ENCODE measurements at places on chromosomes 4 and X.

- no peak for DNase-seq
Observed at GRCh38 chrX:86171366-86171765, 23.1 kb downstream of the DACH2 start.

DNA sequence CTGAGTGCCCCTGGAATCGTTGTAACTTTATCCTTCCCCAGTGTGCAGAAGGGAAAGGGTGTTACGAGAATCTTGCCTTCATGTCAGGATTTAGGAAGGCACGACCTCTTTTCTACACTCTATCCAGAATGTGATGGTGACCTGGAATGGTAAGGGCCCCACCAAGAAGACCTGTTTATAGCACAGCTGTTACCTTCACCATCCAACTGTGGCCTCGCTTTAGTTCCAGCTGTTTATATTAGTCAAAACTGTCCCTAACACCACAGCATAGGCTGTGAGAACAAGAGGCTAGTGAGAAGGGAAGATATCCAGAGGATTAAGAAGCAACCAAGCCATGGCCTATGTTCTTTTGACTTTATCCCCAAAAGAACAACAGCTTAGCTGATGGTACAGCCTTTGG, 28.0 kb downstream of the ARX start:
- no peak for DNase-seq

- no peak for DNase-seq
Observed at GRCh38 chr4:85826060-85826678, 351.2 kb downstream of the ARHGAP24 start.

- DNase-seq = no peak
Observed at GRCh38 chr4:121684561-121684960, 12.2 kb downstream of the ANXA5 start.

GRCh38 chrX:71216485-71216884, 6.5 kb upstream of the GJB1 start:
- DNase-seq = no peak

DNA sequence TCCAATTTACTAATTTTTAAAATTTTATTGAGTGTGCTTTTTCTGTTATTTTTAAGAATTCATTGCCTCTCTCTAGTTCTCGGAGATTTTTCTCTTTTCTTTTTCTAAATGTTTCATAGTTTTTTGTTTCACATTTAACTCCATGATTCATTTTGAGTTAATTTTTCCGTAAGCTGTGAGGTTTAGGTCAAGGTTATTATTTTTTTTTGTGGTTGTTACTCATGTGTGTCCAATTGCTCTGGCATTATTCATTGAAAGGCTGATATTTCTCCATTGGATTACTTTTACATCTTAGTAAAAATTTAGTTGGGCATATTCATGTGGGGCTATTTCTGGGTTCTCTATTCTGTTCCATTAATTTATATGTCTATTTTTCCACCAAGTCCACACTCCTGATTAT, 220.8 kb downstream of the MID1IP1 start:
- DNase-seq = no peak

DNA sequence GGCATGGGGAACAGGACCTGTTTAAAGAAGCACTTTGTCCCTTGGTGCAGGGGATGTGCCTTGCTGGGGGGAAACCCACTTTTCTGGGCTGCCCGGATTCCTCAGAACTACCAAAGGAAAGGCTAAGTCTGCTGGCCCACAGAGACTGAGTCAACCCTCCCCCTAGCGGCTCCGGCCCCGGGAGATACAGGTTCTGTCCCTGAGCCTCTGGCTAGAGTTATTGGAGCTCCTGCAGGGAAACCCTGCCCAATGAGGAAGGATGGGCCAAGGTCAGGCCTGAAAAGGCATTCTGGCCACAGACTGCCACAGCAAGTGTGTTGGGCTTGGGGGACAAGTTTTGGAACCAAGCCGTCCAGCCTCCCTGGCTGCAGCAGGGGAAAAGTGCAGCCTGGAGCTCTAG, 490.9 kb upstream of the ACTRT1 start:
- no peak for DNase-seq

DNA sequence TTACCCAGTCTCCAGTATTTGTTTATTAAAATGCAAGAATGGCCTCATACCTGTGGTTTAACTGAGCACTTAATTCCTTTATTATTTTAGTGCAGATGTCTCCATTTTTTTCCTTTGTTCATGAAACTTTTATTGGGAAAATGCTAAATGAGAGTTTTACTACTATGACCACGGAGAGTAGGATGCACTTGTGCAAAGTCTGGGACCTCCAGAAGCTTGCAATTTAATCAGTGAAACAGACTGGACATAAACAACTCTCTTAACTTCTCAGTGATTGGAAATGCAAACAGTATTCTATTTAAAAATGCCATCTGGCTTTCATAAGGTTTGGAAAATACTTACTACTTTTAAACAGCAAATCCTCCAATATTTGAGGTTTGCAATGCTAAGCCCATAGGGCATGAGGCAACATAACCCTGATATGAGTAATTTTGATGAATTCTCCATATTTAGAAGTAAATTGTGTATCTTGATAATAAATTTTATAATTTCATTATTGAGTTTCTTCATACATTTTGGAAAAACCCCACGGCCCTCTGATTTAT, 718.7 kb upstream of the MAGEB2 start:
- no peak for DNase-seq

DNA sequence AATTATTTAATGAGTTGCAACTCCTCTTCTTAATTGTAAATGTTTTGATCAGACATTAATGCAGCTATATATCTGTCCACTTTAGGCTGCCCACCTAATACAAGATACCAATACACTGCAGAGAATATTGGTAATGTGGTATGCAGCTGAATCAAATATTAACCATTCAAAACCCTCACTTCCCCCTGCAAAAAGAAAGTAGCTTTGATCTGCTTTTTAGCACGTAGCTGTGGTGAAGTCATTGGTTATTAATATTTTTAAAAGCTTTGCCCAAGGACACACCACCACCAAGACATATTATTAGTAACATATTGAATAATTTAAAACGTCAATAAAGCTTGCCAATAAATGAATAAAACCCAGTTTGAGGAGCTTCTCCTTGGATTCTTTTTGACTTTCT, 28.6 kb upstream of the CYP2U1 start:
- no peak for DNase-seq

DNA sequence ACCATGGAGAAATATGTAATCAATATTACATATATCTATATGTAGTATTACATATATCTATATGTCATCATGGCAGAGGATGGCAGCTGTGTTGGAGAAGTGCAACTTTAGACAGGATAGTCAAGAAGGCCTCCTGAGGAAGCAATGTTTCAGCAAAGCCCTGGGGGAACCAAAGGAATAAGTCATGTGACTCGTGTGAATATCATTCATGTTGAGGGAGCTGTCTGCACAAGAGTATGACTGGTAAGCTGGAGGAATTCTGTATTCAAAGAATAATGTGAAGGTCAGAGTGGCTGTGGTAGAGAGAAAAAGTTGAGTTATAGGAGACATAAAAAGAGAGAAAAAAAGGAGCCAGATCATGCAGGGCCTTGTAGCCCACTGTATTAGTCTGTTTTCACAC, 92.9 kb upstream of the EDNRA start:
- no peak for DNase-seq

DNA sequence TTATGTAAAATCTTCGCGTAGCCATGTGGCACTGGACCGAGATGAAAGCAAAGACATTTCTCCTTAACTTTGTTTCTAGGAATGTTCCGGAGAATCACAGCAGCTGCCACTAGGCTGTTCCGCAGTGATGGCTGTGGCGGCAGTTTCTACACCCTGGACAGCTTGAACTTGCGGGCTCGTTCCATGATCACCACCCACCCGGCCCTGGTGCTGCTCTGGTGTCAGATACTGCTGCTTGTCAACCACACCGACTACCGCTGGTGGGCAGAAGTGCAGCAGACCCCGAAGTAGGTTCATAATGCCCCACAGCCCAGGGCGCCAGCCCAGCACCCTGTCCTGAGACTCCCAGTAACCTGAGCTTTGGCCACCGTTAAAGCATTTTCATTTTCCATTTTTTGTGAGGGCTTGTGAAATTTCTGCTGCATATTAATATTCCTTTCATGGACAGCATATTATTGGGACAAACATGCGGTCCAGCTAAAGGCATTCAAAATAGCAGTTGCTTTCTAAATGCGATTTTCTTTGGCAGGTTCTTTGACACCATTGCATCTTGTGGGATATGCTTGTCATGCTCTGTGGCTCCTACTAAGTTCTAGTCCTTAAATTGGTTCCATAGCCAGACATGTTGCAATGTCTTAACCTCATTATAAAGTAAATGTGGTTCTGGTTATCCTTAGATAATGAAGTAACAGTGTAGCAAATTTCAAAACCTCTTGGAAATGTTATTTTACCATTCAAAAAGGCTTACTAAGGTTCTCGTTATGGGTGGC, 49.1 kb upstream of the MSANTD1 start:
- no peak for DNase-seq

DNA sequence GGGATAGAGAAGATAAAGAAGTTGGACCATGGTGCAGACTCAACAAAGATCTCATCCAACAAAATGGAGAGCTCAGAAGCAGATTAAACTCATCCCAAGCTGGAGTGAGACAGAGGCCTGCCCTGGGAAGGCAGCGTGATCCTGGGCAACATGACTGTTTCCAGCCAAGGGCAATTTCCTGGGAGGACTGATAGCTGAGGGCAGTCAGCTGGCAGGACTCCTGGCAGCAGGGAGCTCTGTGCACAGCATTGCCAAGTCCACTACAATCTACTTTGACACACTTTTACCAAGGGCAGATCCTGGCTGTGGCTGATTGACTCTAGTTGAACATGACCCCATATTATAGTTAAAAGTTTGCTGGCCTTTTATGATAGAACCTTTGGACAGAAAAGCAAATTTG, 357.3 kb upstream of the RASGEF1B start:
- no peak for DNase-seq

DNA sequence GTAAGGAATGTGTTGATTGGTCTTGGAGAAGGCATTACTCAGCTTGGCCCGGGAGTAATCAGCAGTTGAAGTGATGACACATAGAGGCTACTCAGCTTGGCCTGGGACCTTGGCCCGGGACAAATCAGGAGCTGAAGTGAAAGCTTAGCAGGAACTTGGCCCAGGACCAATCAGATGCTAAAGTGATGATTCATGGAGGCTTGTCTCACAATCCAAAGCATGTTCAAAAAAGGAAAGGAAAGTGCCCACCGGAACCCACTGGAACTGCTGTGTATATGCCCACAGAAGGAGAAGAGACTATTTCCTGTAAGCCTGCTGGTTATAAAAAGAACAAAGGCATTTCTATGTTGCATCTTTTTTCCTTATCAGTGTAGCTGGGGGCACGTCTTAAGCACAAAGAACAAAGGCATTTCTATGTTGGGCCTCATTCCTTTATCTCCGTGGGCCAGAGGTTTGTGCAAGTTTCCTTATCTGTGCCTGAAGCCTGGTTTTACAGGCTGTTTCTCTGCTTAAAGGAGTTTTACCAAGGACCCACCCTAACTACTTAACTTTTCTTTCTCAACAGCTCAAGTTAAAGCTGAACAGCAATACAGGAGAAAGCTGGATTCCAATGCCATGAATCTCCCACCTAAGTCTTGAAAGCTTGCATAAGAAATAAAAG, 1176.7 kb downstream of the NLGN4X start:
- no peak for DNase-seq

- DNase-seq = no peak
Observed at GRCh38 chr4:72094059-72094797, 62.4 kb downstream of the NPFFR2 start.

- DNase-seq = no peak
Observed at GRCh38 chrX:134747006-134747405, 88.7 kb upstream of the PLAC1 start.

DNA sequence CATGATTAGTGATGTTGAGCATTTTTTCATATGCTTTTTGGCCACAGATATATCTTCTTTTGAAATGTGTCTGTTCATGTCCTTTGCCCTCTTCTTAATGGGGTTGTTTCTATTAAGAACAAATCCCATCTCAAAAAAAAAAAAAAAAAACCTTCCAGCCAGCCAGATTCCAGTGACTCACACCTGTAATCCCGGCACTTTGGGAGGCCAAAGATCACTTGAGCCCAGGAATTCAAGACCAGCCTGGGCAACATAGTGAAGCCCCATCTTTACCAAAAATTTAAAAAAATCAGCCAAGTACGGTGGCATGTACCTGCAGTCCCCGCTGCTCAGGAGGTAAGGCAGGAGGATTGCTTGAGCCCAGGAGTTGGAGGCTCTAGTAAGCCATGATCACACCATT, 5.1 kb downstream of the RAB33B start:
- no peak for DNase-seq

DNA sequence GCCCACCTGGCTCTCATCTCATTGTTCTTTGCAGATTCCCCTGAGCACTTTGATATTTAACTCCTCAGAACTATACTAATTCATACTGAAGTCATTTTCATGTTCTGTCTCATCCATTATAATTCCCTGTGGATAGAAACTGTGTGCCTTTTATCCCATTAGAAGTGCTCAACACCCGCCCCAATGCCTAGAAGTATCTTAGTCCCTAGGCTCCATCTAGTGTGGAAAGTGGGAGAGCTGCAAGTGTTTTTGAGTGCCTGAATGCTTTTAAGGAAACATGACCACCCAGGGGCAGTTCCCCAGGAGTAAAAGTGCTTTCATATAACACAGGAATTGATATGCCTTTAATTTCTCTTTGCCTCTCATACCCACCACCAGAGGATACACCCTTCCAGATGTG, 117.0 kb downstream of the CHRDL1 start:
- DNase-seq = no peak

DNA sequence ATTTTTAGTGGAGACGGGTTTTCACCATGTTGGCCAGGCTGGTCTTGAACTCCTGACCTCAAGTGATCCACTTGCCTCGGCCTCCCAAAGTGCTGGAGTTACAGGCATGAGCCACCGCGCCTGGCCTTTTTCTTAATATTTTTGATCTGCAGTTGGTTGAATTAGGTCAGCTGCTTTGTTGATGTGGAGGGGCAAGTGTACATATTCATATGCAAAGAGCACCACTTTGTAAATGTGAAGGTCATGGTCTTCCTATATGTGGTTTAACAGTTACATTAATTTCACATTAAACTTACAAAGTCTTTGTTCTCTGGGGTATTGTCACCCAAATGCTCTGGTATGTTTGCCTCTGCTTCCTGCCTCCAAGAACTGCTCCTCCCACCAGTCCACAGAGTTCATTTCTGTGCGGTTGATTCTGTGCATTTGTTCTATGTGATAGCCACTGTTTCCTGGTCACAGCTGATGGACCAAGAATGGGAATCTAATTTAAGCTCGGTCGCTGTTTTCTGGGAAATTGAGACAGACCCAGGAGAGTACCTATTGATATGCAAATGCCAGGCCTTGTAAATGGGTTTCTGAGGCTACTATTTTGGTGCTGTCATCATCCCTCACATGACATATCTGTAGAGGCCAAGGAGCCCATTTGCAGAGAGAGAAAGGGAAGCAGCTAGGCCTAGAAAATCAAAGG, 26.9 kb upstream of the HPSE start:
- DNase-seq = no peak

DNA sequence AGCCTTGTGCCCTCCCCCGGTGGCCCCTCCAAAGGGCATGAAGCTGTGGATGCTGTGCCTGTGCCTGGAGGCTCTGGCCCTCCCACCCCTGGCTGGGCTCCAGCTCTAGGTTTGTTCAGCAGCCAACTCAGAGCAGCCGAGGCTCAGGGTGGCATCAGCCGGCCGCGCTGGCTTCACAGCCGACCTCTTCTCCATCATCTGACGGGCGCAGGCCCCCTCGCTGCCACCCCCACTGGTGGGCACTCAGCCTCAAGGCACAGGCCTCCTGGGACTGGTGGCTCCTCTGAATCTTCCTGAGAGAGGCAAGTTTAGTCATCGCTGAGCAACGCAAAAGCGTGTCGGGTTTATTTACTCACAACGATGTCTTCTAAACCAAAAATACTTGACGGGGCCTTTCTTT, 46.0 kb downstream of the PCGF3 start:
- no peak for DNase-seq

- no peak for DNase-seq
Observed at GRCh38 chr4:16199093-16199492, 27.2 kb downstream of the TAPT1 start.

All from activated CD4-positive, alpha-beta T cell treated with anti-CD3 and anti-CD28 coated beads for 24 hours (primary cell).